ENCODE measurements at places on chromosomes 4 and X.
A peak's percentile ranks its signal among the peaks of the same experiment; 100 is the strongest.

DNA sequence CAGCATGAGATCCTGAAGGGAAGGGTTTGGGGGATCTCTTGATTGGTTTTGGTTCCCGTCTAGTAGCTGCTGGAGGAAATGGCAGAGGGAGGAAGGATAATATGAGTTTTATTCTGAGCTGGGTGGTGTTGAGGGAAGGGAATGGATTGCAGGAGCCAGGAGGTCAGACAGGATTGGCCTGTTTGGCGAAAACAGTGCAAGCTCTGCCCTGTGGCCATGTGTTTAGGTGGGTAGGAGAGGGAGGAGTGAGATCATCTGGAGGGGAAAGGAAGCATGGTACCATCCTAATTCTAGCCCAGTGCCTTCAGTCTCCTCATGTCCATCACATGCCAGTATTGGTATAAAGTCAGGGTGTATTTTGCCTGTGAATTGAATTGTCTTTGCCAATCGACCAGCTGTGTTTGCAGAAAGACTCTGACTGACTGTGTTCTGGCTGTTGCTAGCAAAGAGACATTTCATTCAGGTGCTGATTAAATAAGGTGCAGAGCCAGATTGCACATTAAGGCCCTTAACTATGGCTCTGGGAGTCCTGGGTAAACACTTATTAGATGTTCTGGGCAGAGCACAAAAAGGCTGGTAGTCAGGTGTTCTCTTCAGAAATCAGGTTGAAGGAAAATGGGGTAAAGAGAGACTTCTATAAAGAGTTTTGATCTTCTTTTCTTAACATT, 10.0 kb downstream of the TMEM164 start:
- no peak for DNase-seq

GRCh38 chrX:8010105-8010504, 82.9 kb upstream of the PNPLA4 start:
- no peak for DNase-seq

DNA sequence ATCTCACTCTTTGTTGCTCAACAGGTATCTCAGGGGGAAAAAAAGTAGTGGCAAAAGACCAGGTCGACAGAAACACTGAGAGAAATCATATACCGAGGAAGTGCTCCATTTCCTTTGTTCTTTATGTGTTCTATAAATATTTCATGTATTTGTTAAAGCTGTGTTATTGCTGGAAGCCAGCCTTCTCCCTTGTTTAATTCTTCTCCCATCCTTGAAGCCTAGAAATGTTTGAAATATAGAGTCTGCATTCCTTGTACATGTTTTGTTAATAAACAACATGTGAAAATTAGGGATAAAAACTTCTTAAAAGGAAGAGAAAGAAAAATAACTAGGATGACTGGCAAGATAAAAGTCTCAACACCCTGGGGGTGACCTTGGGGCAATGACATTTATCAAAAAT, 186.2 kb downstream of the ANKRD50 start:
- no peak for DNase-seq

- DNase-seq = no peak
Observed at GRCh38 chr4:93578942-93579341, 249.6 kb upstream of the ATOH1 start.

DNA sequence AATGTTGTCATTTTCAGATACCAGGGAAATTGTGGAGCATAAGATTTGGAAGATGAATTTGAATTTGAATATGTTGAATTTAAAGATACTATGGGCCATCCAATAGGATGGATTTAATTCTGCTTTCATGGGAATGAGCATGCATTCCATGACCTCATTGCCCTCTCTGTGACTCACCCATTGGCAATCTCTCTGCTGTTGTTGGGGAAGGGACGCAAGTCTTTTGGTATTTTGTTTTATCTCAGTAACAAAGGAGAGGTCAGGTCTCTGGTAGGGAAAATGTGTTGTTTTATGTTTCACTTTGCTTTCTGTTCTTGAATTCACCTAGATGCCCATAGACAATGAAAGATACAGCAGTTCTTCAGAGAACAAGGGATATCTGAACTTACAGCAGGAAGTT, 42.1 kb upstream of the MAGEA4 start:
- DNase-seq = no peak

DNA sequence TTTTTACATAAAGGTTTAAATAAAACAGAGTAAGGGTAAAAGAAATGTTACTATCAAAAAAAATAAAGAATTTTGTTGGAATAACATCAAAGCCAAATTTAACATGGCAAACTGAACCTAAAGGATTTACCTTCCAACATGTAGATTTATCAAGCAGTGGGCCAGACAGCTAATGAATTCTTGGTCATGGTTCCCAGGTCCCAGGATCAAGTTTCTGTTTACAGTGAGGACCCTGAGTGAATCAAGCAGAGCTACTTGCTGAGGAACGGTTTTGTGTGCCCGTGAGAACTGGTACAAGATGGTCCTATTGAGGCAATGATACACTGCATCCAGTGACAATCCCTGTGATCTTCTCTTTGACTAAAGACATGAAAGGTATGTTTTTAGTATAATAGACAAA, 157.1 kb downstream of the CDS1 start:
- DNase-seq = no peak

GRCh38 chr4:8280876-8281440, 11.4 kb downstream of the HTRA3 start:
- no peak for DNase-seq

- DNase-seq = no peak
Observed at GRCh38 chr4:138003248-138003647, 238.9 kb downstream of the SLC7A11 start.

DNA sequence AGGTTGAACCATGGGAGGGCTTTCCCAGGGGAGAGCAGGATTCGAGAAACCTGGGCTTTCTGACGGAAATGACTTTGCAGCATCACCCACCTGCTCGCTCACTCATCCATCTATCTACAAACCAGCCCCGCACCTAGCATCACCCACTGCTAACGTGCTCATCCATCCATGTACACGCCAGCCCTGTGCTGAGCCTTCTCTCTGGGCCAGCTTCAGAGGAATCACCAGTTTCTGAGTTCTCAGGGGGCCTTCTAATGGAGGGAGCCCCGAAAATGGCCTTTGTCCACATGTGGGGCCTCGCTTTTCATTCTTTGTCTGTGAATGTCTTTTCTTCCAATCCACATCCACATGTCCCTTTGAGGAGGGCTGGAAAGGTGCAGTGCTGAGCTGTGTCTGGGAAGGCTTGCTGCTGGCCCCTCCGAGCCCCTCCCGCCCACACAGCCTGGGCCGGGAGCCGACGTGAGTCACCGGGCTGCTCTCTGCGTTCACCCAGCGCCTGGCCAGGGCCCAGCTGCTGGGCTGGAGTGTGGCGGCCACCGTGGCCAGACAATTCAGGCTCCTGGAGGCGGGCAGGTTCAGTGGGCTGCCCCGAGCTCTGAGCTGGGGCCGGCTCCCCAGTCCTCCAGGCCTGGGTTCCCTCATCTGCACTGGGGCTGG, 14.7 kb downstream of the SORCS2 start:
- no peak for DNase-seq

DNA sequence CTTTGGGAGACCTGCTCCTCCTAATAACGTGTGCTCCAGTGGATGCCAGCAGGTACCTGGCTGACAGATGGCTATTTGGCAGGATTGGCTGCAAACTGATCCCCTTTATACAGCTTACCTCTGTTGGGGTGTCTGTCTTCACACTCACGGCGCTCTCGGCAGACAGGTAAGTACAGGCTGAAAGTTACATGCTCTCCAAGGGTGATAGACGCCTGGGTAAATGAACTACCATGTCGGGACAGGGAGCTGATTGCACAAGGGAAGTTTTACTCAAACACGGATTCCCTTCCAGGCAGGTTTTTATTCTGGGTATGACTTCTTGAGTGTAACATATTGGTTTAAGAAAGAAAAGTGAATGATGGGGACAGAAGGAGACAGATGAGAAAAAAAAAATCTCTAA, 836 bp downstream of the GRPR start:
- DNase-seq = no peak

- DNase-seq = no peak
Observed at GRCh38 chr4:16817286-16817685, 81.2 kb downstream of the LDB2 start.

DNA sequence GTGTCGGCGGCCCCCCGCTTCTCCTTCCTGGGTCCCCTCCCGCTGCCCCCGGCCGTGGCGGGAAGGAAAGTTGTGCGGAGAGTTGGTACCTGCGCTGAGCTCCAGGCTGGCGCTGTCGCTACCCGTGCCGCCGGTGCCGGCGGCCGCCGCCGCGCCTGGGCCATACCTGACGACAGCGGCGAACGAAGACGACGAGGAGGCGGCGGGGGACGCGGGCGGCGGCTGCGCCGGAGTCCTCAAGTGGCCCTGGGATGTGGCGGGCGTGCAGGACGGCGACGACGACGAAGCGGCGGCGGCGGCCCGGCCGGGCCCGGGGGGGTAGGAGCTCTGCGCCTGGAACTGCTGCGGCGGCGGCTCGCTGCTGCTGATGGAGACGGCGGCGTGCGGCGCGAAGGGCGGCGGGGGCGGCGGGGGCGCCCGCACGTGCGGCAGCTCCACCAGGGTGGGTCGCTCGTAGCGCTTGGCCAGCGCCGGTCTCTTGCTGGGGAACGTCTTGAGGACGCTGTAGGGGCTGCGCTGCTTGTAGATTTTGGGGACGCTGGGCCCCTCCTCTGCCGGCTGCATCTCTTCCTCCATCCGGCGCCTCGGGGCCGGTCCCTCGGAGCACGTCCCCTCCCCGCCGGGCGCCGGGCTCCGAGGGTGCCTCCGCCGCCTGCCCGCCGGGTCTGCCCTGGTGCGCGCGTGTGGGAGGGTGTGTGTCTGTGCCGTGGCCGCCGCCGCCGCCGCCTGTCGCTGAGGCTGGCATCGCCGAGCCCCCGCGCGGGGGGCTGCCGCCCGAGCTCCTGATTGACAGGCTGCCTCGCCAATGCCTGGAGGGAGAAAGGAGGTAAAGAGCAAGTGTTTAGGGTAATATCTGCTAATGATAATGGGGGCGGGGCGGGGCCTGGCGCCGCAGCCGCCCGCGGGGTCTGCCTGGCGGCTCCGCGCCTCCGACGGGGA, 618 bp downstream of the BEND4 start:
- peak; percentile 34 for DNase-seq

DNA sequence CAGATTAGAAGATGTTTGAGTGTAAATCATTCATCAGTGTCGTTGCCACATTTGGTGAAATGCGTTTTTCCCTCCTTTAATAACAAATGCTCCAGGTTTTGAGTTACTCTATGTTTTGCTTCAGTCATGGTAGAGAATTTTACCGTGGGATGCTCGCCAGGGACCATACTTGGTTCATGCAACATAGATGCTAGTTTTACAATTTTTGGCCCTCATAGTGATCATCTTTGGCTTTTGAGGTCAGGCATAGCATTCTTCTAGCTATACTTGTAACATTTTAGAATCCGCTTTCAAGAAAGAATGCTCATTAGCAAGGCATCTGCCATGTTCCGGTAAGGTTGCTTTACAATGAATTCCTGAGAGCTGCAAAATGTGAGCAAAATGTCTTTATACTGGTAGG, 147.2 kb downstream of the SPCS3 start:
- DNase-seq = no peak

DNA sequence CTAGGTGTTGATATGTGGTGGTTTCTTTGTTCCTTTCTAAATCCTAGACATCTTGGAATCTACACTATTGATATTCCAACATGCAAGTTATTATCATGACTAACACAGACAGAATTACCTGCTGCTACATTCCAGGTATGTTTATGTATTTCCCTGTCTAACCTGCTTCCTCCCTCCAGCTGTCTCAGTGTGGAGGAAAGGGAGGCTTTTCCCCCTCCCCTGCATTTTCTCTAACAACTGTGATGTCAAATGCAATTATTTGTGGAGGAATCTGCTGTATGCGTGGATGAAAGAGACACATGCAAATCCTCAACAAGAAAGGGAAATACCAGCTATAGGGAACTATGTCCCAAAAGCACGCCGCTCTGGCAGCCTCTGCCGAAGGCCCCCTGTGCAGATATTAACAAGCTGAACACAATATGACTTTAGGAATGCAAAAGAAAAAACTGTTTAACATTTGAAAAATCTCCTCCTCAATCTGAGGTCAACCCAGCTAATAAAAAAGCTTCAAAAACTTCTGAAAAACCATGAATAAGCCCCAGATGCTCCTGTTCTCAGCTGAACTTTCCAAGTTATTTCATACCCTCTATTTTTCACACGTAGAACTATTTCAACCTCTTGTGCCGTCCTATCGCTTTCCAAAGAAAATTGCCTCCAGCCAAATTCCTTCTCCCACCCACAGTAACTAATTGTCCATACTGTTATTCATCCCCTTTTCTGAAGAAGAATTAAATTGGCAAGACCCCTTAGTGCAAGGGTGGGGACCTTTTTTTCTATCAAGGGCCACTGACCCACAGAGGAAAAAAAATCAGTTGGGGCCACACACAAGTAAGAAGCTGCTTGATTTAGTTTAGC, 225.1 kb upstream of the GPC4 start:
- DNase-seq = no peak

DNA sequence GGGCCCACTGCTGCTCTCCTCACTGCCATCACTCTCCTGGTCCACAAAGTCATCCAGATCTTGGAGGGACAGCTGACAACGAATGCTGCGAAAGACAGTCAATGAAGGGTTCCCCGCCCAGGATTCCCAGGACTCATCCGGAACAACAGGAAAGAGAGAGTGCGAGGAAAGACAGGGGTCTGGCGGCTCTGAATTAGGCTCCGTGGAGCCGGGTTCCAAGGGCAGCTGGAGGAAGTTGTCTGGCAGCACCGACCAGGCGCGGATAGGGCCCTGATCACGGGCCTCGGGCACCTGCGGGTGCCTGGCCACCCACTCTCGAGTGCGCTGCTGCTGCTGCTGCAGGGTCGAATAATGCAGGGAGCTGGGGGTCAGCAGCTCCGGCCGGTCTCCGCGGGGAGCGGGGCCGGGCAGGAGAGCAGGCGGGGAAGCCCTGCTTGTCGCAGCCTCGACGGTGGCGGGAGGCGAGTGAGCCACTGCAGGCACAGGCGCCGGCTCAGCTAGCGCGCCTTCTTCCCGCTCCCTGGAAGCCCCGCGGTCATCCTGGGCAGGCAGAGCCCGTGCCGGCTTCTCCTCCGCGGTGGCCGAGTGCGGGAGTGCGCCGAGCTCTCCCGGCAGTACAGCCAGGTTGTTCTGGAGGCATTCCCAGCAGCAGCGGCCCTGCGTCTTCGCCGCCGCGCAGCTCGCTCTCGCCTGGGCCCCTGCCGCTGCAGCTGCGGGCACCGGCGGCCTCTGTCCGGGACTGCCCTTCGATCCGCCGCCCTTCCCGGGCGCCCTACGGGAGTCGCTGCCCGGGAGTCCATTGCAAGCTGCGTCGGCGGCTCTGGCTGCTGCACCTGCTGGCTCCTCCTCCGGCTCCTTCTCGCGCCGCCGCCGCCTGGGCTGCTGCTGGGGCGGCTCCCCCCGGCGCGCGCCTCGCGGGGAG, 1.1 kb downstream of the SOWAHB start:
- DNase-seq = peak; percentile 6

- no peak for DNase-seq
Observed at GRCh38 chr4:103451341-103451740, 253.2 kb upstream of the CENPE start.

DNA sequence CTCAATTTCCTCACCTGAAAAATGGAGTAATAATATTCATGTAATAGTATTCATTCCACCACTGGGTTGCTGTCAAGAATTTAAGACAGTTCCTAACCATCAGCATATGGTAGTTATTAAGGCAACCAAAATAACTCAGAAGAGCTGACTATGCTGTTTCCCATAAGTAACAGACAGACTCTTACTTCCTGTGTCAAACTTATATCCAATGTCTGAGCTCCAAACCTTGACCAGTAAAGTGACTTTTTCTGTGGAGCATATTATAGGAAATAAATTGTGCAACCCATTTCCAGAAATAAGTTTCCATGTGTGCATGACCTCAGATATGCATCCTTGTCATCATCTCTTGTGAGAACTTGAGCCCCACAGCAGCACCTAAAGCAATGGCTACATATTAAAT, 78.8 kb downstream of the HADH start:
- DNase-seq = no peak

Measured in CD4-positive, alpha-beta T cell treated with Interleukin-1 beta for 1 hour (primary cell).